Endodermal cell (in vitro differentiated cells): ENCODE measurements at places on chromosomes 11 and 22. TPM values are rescaled to one million over a fixed set of nuclear protein-coding genes. Genes with fewer than 3 reads are reported as not detected.

Gene ANO1
- total RNA-seq: 6.9 and 7.7 TPM in 2 replicates

Gene UCP3
- total RNA-seq: 1.3 and 3.5 TPM in 2 replicates

Gene EMID1
- total RNA-seq: 25.7 to 41.8 TPM (median 36.1 TPM) in 3 replicates

Gene DDX17
- 484 and 507 TPM in 2 replicates for total RNA-seq

Gene ISX
- total RNA-seq: 0.07 TPM in 1 of 2 replicates, not detected in the other

Gene DDB1
- 244 and 264 TPM in 2 replicates for total RNA-seq

Gene OR8I2
- total RNA-seq: not detected in 2 replicates

Gene CNTN5
- 0.81 and 1.4 TPM in 2 replicates for total RNA-seq
